CD4-positive, alpha-beta T cell treated with Interleukin-15 for 4 hours (primary cell): ENCODE measurements at places on chromosomes 5 and 9.

GRCh38 chr5:138460032-138460693 lies 5.1 kb upstream of the EGR1 start:
- no peak for DNase-seq

GRCh38 chr5:132749506-132749905 lies 2.3 kb downstream of the CCNI2 start:
- DNase-seq = no peak

DNA sequence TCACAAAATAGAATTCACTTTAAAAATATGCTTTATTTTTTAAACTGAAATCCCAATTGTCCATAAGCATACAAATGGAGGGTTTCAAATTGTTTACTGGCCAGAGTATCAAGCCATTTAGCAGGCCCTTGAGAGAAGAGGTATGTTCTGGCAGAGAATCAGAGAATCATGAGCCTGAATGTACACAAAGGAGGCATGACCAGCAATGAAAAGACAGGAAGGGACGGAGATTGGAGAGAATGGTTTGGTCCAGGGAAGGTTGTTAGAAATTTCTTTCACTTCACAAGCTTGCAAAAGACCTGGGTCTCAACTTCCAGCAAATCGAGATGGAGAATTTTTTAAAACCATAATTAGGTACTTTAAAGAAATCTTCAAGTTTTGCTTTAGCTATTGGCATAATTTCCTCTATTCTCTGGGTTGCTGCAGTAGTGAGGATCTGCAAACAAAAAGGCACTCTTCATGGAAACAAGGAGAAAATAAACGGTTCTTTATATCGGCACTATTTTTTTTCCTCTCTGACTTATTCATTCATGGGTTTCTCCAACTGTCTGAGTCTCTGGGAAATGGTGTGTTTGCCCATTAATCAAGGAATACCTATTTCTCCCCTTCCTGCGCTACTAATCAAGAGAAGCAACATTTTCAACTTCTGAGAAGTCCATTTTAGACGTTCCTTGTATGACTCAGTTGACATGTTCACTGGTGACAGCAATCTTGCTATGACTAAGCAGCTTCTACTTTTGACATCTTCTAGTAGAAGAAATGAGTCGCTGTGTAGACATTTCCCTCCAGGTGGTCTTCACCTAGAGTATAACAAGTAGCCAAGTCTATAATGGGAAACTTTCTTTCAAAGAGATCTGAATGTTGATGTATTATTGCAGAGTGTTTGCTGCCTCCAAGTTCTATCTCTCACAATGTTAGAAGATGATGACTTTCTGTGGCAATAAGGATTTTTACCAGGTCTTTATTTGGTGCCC lies 23.1 kb upstream of the ERCC6L2 start:
- DNase-seq = no peak

GRCh38 chr5:132253008-132253441 lies 4.5 kb upstream of the PDLIM4 start:
- no peak for DNase-seq

- no peak for DNase-seq
Observed at GRCh38 chr5:96880444-96881164, 4.3 kb downstream of the ERAP2 start.

DNA sequence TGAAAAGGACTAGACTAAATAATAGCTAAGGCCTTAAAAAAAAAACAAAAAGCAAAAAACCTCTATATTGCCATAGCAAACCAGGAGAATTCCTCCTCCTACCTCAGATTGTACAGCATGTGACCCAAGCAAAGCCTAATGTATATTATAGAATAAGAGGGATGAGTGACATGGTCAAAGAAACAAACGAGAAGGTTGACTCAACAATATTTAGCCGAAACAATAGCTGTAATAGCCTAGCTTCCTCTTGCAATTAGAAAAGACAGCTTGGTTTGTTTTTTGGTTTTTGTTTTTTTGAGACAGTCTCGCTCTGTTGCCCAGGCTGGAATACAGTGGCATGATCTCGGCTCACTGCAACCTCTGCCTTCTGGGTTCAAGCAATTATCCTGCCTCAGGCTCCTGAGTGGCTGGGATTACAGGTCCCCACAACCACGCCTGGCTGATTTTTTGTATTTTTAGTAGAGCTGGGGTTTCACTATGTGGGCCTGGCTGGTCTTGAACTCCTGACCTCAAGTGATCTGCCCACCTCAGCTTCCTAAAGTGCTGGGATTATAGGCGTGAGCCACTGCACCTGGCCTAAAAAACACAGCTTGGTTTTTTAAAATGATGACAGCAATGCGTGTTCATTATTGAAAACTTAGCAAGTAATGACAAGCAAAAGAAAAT lies 5.6 kb downstream of the NLN start:
- no peak for DNase-seq

- no peak for DNase-seq
Observed at GRCh38 chr5:27465140-27465539, 426.8 kb upstream of the CDH9 start.

DNA sequence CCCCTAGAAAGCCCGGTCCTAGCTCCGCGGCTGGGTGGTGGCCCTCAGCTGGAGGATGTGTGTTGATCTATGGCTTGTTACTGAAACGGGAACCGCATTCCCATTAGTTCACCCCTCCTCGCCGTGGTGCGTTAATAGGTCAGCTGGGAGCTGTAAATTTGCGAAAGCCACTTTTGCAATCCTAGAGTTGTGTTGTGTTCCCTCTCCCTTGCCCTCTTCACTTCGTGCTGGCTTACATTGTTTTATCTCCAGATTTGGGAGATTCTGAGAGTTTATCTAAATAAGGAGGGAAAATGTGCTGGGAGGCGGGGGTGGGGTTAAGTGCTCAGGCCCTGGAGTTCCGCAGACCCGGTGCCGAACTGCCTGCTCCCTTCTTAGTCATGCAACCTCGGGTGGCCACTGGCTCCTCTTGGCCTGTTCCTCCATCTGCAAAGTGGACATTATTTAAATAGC lies 62.8 kb downstream of the HMCN2 start:
- DNase-seq = no peak

GRCh38 chr5:16486711-16487111 lies 21.1 kb upstream of the ZNF622 start:
- DNase-seq = no peak

DNA sequence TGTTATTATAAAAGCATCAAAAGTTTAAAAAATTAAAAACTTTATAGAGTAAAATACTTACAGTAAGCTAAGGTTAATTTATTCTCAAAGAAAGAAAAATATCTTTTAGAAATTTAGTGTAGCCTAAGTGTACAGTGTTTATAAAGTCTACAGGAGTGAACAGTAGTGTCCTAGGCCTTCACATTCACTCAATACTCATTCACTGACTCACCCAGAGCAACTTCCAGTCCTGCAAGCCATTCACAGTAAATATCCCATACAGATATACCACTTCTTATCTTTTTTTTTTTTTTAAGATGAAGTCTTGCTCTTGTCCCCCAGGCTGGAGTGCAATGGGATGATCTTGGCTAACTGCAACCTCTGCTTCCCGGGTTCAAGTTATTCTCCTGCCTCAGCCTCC lies 73.1 kb upstream of the FST start:
- DNase-seq = no peak

- no peak for DNase-seq
Observed at GRCh38 chr5:72055636-72056035, 51.6 kb upstream of the MAP1B start.

DNA sequence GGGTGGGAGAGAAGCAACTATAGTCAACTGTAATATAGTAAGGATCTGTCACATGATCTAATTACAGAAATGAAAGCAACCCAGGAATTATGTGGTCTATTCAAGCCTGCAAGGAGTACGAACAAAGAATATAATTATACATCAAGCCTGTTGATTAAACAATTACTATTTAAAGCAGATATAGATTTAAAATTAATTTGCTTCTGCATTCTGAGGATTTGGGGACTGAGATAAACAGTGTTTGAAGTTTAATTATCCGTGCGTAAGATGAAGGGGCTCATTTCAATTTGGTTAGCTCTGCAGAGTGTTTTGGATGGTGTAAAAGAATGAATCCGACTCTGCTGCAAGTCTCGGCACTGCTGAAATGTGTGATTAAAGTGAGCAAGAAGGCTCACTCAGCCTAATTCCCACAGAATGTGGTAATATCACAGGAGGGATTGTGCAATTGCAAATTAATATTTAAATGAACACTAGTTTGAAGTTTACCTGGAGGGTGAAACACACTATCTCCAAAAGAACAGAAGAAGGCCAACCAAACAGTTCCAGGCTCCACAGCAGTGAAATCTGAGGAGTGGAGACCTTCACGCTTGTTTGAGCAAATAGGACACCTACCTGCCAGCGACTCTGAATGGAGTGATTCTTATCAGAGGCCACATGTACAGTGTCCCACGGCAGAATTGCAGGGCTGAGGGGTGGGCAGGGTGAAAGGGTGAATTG lies 420.6 kb upstream of the SLC30A5 start:
- no peak for DNase-seq

DNA sequence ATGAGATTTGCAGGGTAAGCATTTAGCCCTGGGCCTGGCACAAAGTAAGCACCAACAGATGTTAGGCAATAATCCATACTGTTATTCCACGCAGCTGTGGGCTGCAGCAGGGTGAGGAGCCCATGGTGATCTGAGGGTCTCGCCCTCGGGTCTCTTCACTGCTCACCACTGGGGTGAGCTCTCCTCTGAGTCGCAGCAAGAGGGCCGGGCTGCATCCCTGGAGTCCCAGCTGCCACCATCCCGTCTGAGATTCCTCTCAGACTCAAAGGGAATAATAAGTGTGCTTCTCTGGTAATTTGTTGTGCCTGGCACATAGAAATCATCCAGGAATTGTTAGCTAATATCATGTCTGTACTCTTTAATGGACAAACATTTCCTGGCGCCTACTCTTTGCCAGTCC lies 6.9 kb downstream of the NKX2-5 start:
- no peak for DNase-seq

DNA sequence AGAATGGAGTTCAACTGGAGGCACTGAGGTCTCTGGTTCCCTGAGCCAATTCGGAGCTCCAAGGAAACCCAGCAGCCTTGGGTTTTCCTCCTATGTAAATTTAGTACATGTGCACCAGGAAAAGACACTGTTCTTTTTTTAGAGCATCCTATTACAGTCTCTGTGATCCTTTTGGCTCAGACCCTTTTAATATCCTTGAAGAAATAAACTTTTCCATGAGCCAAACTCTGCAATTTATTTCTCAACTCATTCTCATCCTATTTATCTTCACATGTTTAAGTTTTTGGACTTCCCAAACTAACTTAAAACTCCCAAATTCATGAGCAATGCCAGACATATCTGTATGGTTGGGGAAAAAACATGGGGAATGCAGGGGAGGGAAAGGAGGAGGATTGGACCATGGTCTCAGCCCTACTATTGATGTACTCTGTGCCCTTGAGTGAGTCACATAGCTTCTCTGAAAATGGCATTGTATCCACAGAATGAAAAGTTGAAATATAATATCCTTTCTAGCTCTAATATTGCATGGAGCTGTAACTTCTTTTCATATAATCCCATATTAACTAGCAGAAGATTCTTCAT lies 76.6 kb downstream of the PAPPA start:
- DNase-seq = no peak

- no peak for DNase-seq
Observed at GRCh38 chr5:88683506-88684135, 199.4 kb downstream of the MEF2C start.

DNA sequence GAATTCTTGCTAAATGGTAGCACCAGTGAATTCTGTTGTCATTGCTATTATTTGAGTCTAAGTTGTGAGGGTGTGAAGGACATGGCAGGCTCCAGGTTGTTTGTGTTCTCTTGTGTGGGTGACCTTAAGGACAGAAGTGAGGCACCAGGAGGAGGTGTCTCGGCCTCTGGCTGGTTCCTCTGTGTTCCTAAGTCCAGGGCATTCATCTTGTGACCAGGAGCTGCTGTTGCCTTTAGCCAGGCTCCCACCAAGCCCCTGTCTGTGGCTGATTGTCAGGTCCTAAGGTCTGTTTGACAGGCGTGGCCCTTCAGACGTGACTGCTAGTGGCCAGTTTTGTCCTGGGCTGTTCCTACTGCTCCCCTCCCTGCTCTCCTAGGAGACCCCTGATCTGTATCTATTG lies 89.4 kb downstream of the ANGPTL2 start:
- no peak for DNase-seq

GRCh38 chr5:67552773-67553172 lies 356.2 kb upstream of the CD180 start:
- DNase-seq = no peak

GRCh38 chr5:157575381-157576020 lies at the start of gene ADAM19:
TSS of gene ADAM19 (minus strand) at chr5:157575775. CDS start at chr5:157575696, 79 bp downstream.
- DNase-seq = peak; percentile 54

GRCh38 chr5:59134471-59135163 lies 551.7 kb downstream of the RAB3C start:
- no peak for DNase-seq

DNA sequence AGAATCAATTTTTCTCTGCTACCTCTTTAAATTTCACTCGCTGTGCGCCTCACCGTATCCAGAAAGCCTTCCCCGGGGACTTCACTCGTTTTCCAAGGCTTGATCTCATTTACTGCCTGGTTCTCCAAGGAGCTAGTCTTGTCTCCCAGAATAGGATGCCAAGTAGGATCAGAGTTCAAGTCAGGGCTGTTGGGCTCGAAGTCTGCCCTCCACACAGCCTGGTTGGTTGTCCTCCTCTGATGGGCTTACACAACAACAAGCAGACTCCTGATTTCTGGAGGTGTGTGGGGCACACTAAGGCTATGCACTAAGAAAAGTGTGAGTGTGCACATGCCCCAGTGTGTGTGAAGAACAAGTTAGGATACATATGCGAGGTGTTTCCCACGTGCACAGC lies 14.0 kb upstream of the TNIP1 start:
- DNase-seq = no peak

DNA sequence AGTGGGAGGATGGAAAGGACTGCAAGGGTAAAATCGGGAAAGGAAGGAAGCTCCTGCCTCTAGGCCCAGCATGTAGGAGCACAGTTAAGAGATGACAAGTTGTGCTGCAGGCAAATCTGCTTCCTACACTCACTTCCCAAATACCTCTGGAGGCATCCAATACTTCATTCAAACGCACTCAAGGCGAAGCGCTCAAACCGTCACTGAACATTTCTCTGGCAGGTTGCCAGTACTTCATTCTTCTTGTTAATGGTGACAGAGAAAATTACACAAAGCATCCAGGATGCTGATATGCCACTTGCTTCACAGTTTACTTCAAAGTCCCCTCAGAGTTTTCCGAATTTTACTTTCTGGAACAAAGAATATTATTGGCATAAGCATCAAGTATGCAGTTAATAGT lies 59.8 kb downstream of the NREP start:
- DNase-seq = no peak

DNA sequence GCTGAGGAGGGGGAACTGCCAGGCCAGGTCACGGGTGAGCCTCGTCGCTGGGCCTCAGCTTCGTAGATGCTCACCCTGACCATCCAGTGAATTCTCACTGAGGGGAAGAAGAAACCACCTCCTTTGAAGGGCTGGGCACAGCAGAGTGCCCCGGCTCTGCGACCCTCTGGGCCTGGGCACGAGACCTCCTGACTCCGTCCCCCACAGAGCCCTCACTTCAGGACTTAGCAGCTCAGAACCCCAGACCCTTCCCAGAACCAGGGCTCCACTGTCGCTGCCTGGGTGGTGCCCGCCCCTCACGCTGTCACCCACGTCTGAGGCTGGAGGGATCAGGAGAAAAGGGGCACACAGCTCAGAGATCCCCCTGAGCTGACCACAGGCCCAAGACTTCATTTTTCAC lies 34.3 kb upstream of the TMEM250 start:
- DNase-seq = no peak

GRCh38 chr9:36858805-36859375 lies 175.2 kb downstream of the PAX5 start:
- no peak for DNase-seq
